ENCODE measurements at places on chromosomes 13 and 19.

DNA sequence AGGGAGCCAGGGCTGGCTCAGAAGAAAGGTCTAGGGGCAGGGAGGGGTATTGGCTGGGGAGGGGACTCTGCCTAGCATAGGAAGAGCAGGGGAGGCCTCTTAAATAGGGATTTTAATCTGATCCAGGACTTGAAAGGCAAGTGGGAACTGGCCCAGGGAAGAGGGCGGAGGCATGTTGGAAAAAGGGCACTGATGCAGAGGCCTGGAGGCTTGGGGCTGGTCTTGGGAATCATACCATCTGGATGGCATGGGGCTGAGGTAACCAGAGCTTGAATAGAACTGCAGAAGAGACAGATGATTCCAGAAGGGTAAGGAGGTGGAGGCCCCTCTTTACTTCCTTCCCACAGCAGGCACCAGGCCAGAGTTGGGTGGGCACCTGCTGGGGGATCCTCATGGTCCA lies 29.1 kb downstream of the CERS4 start:
- DNase-seq = no peak

DNA sequence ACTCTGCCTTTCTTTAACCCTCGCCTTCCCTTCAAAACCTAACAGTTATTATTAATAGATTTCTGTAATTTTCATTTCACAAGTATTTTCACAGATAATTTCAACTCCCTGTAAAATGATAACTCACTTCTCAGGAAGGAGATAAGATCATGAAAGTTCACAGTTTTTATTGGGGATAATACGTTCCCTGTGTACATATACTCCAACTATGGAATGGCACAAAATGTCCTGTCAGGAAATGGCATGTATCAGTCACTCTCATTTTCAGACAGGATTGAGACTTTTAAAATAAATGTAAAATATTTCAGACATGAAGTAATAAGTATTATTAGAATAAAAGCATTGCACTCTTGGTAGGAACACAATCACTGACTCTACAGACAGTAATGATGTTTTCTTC lies 932 bp upstream of the TRAPPC2B start:
- no peak for DNase-seq

GRCh38 chr13:28918030-28918429 lies 97.9 kb downstream of the MTUS2 start:
- no peak for DNase-seq

DNA sequence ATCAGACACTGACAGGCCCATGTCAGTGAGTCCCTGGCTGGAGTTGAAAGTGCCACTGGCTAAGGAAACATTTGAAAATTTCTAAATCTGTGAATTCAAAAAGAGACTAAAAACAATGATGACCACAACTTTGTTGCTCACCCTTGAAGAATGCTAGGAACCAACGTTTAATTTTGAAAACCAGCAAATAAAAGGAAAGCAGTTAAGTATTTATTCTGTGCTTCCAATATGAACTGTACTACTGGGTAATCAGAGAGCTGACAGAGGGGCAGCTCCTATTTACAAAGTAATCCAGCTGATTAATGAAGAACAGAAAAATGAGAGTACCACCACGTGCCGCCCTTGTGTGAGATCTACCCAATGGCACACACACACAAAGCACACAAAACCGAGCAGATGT lies 44.7 kb upstream of the LATS2 start:
- DNase-seq = no peak

DNA sequence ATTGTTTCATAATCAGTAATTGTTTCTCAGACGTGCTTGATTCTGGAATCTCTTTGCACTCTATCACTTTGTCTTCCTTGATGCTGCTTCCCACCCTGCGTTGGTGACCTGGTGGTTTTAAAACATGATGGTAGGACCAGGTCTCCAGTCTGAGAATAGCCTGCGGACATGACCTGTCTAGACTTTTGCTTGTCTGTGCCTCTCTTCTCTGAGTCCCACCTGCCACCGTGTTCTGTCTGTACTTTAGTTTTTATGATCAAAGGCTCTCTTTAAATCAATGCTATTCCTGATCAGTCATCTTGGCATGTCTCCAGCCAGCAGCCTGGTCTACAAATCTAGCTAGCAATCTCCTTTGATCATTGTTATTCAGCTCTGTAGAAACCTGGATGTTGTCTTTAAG lies 933.9 kb downstream of the DIAPH3 start:
- DNase-seq = no peak

DNA sequence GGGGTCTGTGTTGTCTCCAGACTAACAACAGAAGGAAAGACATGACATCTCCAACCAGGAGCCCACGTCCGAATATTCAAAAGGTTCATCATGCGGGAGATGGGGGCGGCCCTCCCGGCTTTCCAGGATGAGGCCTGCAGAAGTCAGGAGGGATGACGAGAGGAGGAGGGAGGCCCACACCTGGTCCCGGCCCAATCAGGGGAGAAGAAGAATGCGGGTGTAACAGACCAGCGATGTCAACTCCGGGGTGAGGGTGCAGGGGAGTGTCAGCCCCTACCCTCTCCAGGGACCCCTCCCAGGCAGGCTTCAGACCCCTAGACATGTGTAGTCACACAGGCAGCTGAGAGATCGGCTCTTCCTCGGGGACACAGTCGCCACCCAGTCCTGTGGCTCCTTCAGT lies 275.3 kb upstream of the ZNF507 start:
- no peak for DNase-seq

DNA sequence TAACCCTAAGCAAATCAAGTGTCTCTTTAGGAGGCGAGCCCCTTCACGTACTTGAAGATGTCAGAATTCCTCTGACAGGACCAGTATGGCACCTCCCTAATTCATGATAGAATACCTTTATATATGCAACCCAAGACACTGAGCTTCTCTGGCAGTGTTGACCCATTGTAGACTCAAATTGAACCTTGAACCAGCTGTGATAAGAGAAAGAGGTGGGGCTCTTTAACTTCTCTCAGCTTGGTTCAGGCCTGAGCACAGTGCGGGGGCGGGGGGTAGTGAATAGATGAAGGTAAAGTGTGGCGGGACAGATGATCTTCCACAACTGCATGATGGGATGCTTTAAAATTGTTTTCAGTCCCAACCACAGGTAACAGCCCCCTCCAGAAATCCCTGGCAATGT lies 12.1 kb downstream of the MBNL2 start:
- no peak for DNase-seq

DNA sequence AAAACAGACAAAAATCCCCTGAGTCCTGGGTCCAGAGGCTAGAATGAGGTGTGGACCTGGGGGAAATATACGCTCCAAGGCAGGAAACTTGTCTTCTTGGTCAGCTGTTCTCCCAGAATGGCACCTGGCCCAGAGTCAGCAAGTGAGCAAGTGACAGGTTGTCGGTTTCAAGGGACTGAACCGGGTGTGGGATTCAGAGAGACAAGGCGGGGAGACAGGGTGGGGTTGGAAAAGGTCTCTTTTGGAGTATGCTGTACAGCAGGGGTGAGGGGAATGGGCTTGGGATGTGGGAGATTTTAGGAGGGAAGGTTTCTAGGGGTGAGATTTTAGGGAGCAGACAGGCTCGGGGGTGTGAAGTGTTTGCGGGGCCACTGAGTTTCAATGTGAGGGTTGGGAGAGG lies 83.3 kb downstream of the RYR1 start:
- DNase-seq = no peak

- no peak for DNase-seq
These were observed 734.0 kb upstream of the PCDH9 start for GRCh38 chr13:67964091-67964490.

DNA sequence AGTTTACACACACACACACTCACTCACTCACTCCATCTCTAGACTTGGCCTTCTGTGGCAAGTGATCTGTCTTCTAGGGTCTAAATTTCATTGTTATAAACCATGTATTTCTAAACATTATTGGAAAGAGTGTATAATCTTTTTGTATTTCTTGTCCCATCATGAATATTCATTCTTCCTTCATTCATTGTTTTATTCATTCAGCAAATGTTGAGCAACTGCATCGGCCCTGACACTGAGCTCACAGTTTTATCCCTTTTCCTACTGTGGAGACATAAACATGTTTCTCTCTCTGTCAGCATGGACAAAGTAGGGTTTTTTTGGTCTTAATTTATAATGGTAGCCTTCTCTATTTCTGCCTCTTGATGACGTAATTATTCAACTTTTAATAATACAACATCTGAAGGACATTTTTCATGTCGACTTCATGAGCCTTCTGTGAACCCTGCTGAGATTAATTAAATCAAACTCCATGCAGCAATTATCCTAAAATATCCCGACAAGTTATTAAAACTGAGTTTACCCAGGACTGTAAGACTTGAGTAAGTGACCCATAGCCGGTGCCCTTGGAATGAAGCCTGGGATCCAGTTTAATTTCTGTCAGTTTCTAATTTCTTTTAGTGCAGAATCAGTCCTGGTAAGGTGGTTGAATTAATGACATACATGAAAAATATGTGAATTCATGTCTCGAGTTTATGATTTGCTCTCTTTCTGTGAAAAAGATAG lies 7.3 kb downstream of the SPATA13 start:
- no peak for DNase-seq

- DNase-seq = no peak
These were observed 1183.1 kb upstream of the PCDH20 start for GRCh38 chr13:62598708-62599107.

- DNase-seq = no peak
These were observed 292.4 kb upstream of the TSHZ3 start for GRCh38 chr19:31641591-31641990.

- DNase-seq = no peak
These were observed 118.9 kb upstream of the KL start for GRCh38 chr13:32897296-32897695.

DNA sequence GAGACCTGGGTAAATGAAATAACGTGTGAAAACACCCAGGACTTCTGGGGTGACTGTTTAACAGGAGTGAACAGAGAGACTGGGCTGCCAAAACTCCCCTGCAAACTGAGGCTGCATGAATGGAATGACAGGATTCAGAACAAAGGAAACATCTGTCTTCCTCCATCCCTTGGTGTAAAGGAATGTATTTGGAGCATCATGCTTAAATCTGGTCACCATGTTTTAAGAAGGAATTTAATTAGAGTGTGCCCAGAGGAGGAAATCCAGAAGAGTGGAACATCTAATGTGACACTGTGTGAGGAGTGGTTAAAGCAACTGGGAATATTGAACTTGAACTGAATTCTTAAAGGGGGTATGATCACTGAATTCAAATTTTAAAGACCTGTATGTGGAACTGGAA lies 437.2 kb downstream of the LIG4 start:
- DNase-seq = no peak

- DNase-seq = no peak
These were observed 31.3 kb downstream of the TEX26 start for GRCh38 chr13:30963791-30964190.

GRCh38 chr19:12778017-12778904 lies 2.9 kb upstream of the HOOK2 start:
- no peak for DNase-seq

GRCh38 chr13:21625366-21625765 lies 21.4 kb upstream of the MICU2 start:
- no peak for DNase-seq
